AG20443 (cell line): ENCODE measurements at places on chromosomes 16 and 17.
A peak's percentile ranks its signal among the peaks of the same experiment; 100 is the strongest.

DNA sequence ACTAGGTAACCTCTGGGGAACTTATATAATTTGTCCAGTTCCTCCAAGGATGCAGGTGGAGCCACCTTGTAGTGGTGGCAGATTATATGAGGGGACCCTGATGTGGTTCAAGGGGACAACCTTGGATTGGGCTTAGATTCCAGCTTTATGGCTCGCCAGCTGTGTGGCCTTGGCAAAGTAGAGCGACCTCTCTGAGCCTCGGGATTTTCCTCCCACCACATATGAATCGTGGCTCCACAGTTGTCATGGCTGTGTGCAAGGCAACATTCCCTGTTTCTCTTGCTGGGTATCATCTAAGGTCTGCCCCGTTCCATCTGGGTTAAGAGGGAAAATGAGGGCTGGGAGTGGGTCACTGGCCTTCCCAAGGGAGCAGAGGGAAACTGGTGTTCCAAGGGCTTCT lies 104.6 kb downstream of the RAB11FIP4 start:
- DNase-seq = no peak

DNA sequence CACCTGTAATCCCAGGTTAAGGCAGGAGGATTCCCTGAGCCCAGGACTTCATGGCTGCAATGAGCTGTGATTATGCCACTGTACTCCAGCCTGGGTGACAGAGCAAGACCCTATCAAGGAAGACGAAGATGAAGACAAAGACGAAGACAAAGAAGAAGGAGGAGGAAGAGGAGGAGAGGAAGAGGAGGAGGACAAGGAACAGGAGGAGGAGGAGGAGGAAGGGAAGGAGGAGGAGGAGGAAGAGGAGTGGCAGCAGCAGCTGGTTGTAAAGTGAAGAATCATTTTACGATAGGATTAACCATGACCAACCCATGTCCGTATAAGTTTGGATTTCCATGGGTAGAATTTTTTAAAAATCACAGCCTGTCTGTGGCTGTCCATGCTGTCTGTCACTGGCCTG lies 316.8 kb upstream of the TNRC6C start:
- DNase-seq = no peak

DNA sequence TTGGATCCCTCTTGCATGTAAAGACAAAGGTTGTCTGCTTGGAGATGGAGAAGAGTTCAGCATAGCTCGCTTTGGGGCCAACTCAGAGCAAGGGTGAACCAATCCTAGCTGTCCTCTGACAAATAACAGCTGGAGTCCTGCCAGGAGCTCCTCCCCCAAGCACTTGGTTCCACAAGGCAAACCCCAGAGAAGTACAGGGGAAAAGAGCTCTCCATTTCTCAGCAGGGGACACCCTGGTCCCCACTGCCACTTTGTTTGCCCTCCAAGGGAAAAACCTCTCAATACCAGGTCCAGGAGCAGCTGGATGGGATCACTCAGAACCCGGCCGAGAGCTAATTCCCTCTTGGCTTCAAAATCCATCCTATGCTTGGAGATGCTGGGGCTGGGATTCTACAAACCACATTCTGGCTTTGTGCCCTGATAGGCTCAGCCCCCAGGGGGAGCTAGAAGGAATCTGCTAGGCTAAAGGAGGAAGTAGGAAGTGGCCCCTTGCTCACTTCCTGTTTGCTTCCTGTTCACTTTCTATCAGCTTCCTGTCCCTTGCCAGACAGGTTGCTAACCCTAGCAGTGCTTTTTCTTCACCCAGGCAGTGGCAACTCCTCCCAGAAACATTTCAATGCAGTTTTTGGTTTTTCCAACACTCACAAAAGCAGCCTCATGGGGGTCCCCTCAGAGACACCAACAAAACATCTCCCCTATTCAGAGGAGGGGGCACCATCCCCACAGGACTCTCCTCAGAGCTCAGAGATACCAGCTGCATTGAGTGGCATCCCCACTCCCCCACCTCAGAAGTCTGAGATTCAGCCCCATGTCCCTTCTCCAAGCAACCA lies 30.7 kb downstream of the CDRT4 start:
- DNase-seq = peak; percentile 40

- DNase-seq = no peak
Observed at GRCh38 chr16:29860218-29860617, 2.8 kb downstream of the CDIPT start.

GRCh38 chr16:15780805-15781204 lies 76.0 kb downstream of the MYH11 start:
- no peak for DNase-seq

DNA sequence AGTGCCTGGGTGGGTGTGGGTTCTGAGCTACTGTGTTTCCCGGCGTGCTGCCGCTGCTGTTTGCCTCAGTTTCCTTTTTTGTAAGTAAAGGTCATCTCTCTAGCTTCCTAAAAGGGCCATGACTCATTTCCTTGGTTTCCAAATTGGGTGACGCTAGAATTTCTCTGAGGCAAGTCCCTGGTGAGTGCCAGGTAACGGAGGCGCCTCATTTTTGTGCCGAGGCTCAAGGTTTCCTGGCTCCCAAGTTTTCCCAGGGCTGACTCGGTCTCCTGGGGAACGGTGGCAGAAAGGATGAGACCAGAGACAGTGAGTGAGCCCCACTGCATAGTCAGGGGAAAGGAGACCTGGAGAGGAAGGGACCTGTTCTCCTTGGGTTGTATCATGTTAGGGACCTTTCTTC lies 20.3 kb downstream of the MSI2 start:
- no peak for DNase-seq

- peak; percentile 78 for DNase-seq
Observed at GRCh38 chr17:17666111-17666714, 15.0 kb upstream of the RAI1 start.

- DNase-seq = peak; percentile 65
Observed at GRCh38 chr16:66058172-66058691, 308.3 kb upstream of the CDH5 start.

- peak; percentile 93 for DNase-seq
Observed at GRCh38 chr17:1573932-1574696, 11.5 kb upstream of the PITPNA start.

GRCh38 chr17:79435962-79436361 lies 174.9 kb downstream of the RBFOX3 start:
- DNase-seq = no peak

DNA sequence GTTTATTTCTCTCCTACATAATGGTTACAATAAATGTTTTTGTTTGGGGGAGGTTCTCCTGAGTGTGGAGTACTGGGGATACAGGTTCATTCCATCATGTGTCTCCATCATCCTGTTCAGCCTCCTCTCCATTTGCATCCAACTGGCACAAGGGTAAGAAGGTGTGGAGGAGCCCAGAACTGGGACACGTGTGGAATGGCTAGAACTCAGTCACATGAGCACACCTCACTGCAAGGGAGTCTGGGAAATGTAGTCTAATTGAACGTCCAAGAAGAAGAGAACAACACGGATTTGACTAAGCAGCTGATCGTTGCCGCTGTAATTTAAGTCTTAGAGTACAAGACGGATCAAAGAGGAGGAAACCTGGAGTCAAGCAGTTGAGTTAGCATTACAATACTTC lies 6.1 kb downstream of the OR1A1 start:
- DNase-seq = no peak

DNA sequence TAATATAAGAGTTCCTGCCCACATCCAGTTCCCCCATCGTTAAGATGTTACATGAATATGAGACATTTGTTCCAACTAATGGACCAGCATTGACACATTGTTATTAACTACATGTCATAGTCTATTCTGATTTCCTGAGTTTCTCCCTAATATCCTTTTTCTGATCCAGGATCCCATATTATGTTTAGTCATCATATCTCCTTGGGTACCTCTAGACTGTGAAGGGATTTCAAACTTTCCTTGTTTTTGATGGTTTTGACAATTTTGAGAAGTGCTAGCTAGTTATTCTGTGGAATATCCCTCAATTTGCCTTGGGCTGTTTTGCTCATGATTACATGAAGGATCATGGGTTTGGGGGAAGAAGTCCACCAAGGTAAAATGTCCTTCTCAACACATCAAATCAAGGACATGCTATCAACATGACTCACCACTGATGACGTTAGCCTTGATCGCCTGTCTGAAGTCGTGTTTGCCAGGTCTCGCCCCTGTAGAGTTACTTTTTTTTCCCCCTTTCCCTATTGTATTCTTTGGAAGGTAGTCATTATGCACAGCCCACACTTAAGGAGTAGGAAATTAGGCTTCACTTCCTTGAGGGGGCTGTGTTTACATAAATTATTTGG lies 42.5 kb downstream of the CACNG3 start:
- DNase-seq = no peak

DNA sequence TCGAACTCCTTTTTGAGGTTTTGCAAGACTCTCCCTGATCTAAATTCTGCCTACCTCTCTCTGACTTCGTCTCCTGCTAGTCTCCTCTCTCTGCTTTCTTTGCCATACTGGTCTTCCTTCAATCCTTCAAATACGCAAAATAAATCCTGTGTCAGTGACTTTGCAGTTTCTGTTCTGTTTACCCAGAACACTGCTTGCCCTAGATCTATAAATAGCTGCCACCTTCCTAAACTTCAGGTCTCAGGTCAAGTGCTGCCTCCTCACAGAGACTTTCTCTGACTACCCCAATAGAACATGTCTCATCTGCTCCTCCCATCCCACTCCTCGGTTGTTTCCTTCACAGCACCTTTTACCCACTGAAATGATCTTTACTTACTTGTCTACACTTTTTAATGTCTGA lies 78.9 kb downstream of the TRIM37 start:
- no peak for DNase-seq

GRCh38 chr17:45667591-45668171 lies 116.4 kb upstream of the CRHR1 start:
- DNase-seq = no peak

DNA sequence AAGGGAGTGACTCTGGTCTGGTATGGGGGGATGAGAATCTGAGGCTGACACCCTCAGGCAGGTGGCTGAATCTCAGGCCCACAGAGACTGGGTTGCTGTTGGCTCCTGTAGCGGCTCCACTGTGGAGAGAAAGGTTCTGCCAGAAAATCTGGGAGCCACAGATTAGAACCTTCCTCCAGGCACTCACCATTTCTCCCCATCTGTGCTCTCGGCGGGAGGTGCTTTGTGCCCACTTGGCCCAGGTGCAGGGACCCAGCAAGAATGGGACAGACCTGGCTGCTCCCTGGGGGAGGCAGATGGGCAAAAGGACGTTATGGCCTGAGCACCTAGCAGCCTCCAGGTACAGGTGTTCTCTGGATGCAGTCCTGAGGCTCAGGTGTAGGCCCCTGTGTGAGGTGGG lies 20.1 kb downstream of the RAB11FIP3 start:
- DNase-seq = no peak

DNA sequence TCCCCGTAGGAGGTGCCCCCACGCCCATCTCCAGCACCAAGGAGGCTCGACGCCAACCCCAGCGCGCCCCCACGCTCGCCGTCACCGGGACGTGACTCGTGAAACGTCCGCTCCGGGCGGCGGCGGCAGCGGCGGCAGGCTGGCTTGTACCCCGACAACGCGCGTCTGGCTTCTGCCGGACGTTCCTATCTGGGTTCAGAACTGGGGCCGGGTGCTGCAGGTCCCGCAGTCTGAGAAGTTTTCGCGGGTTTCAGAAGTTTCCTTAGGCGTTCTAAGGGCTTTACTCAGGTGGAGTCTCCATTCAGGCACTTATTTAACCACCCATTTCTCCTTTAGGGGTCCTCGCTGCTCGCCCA lies 672 bp upstream of the ALKBH5 start:
- DNase-seq = peak; percentile 88

- peak; percentile 17 for DNase-seq
Observed at GRCh38 chr17:56441308-56441707, 152.2 kb upstream of the NOG start.

- peak; percentile 75 for DNase-seq
Observed at GRCh38 chr16:8660841-8661301, 13.5 kb upstream of the ABAT start.

DNA sequence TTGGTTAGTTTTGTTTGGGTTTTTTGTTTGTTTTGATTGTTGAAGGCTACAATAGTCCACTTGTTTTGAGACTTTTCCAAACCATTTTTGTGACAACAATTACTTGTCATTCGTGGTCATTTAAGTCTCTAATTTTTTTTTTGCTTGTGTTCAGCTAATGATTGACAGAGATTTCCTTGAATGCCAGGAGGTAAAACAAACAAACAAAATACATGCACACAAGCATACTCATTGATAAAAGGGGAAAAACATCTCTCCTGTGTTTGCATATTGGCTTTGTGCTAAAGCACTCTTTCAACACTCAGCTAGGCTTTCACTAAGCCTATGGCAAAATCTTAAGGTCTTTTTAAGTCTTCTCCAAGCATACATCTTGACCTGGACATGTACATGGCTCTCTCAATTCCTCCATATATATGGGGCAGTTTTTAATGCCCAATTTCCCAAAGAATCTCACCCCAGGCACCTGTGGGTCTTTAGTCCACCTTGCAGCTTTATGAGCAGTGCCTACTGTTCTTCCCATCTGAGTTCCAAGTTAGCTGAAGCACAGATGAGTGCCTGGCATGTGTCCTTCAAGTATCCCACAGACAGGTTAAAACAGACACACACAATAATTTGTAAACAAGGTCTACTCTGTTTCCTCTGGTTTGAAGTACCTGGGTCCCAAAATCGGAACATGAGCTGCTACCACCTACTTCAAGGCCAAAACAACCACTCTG lies 24.2 kb upstream of the HS3ST3B1 start:
- no peak for DNase-seq

GRCh38 chr16:46720619-46721018 lies 27.5 kb downstream of the MYLK3 start:
- no peak for DNase-seq

GRCh38 chr17:70239391-70239826 lies 70.1 kb downstream of the KCNJ2 start:
- no peak for DNase-seq

GRCh38 chr17:80082403-80083135 lies 18.8 kb upstream of the GAA start:
- DNase-seq = peak; percentile 85

DNA sequence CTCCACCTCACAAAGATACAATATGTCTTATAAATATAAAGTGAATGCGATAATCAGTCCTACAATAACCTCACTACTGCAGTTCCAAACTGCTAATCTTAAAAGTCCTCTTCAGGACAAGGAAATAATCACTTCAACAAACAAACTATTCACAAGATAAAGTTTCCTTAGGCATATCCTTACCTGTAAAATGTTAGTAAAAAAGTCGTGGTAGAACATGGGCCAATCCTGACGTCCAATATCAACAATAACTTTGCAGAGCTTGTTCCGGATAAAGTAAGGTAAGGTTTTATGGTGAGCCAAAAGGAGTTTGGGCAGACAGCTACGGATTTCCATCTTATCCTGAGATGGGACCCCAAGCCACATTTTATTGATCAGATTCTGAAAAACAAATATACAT lies 36.0 kb downstream of the XPO6 start:
- no peak for DNase-seq

GRCh38 chr16:57603115-57604024 lies 25.1 kb upstream of the ADGRG1 start:
- no peak for DNase-seq

GRCh38 chr17:82292251-82293154 lies 19.0 kb upstream of the CSNK1D start:
- DNase-seq = peak; percentile 98
